Neural crest cell (in vitro differentiated cells): ENCODE measurements at places on chromosomes 4 and X. TPM values are rescaled to one million over a fixed set of nuclear protein-coding genes. Genes with fewer than 3 reads are reported as not detected.

- DNase-seq, result no peak
Measured at GRCh38 chr4:30553706-30554105, 166.5 kb upstream of the PCDH7 start.

DNA sequence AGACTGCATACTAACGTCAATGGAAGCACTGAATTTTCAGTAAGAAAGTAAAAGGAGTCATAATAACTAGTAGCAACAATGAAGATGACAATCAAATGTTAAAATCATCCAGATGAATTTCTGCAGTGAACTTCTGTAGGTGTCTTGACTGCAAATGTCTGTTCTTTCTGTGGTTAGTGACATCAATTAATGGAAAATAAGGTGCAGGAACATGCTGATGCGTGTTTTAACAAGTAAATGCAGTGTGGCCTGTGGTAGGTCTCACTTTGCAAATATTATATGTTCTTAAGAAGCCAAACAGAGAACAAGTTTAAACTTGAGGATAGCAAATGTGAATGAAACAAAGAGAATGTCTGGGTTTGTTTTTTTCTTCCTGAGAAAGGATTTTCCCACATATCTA lies 2.6 kb upstream of the DTHD1 start:
- no peak for DNase-seq

GRCh38 chr4:1031346-1031745 lies 19.9 kb downstream of the FGFRL1 start:
- no peak for DNase-seq

- no peak for DNase-seq
Measured at GRCh38 chr4:125781651-125782050, 466.9 kb downstream of the FAT4 start.

DNA sequence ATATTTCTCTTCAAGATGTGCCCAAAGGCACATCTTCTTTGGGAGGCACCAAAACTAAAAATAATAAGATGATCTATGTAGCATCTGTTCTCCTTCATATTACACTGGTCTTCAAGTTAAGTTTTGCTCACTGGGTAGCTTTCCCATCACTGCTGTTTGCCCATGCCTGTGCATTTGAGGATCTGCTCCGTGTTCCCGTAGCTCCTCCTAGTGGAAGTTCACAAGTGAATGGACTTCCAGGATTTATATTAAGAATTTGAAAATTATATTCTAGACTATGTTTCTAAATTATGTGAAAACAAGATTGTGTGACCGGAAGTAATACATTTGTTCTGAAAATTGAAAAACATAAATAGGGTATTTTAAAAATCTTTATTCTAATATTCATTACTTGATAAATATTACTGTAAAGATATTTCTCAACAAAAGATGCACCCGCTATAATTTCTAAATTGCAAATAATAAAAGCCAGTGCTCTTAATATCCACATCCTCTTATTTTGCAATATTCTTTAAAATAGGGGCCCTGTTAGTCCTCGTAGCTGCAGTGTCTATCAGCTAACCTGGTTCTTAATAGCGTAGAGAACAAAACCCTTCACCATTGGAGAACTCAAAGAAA lies 147.7 kb downstream of the RBM46 start:
- DNase-seq, result no peak

- no peak for DNase-seq
Measured at GRCh38 chr4:82108506-82108905, 265.3 kb downstream of the HNRNPD start.

- no peak for DNase-seq
Measured at GRCh38 chr4:143625632-143626031, 74.8 kb downstream of the FREM3 start.

- DNase-seq, result no peak
Measured at GRCh38 chr4:52105276-52105675, 54.2 kb downstream of the SPATA18 start.

- no peak for DNase-seq
Measured at GRCh38 chr4:104907074-104907649, 239.5 kb upstream of the TET2 start.

GRCh38 chr4:178293601-178294000 lies 851.4 kb upstream of the AGA start:
- DNase-seq, result no peak

GRCh38 chr4:184143770-184144564 lies 73.7 kb downstream of the ENPP6 start:
- DNase-seq, result no peak

- no peak for DNase-seq
Measured at GRCh38 chr4:6658597-6659075, 18.2 kb downstream of the MRFAP1 start.

DNA sequence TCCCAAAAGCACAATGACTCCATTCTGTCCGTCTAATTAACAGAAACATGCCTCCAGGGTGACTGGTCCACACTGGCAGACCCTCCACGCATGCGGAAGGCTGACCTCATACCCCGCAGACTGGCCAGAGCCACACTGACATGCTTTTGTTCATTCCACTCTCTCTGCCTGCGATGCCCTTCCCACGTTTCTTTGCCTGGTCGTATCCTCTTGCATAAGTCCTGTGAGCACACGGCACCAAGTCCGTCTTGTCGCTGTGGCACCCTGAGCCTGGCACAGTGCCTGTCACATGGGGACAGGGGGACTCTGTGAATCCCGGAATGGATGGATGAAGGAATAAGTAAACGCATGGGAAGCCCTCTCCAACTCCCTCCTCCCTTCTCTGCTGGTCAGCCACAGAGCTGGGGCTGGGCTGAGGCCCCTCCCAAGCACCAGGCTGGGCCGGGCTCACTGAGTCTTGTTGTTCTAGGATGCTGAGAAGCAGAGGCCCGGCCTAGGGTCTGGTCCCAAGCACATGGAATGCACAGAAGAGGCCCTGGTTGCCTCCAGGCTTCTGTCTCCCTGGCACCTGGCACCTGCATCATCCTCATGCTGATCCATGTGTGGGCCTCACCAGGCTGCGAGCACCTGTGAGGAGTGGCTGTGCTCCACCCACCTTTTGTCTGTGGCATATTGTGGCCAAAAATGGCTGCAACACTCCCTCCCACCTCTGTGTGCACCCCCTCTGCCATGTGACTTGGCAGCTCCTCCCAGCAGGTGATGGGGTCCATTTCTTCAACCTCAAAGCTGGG lies 38.9 kb upstream of the C4orf50 start:
- peak; percentile 14 for DNase-seq

DNA sequence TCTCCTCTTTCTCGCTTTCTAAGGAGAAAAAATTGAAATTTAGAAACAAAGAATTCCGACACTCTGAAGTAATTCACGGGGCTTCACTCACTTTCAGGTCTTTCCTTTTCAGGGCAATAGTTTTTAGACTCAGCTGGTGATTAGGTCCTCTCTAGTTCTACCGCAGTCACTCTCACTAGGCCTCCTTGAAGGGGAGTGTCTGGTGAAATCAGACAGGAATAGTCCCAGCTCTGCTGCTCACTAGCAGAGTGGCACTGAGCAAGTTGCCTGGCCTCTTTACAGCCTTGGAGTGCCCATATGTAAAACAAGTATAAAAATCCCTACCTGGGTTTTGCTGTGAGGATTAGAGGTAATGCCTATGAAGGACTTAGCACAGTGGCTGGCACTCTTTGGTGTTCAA lies 64.1 kb downstream of the NEUROG2 start:
- no peak for DNase-seq

DNA sequence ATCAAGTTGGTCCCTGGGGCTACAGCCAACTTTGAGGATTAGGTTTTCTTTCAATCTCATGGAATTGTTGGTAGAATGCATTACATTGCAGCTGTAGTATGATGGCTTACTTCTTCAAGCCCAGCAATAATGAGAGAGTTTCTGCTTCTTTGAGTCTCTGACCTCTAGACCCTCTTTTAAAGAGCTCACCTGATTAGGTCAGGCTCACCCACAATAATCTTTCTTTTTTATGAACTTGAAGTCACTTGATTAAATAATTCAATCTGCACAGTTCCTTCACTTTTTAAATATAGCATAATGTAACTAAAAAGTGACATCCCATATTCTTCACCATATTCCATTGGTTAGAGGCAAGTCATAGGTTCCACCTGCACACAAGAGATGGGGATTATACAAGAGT lies 547.5 kb upstream of the CT83 start:
- DNase-seq, result no peak

DNA sequence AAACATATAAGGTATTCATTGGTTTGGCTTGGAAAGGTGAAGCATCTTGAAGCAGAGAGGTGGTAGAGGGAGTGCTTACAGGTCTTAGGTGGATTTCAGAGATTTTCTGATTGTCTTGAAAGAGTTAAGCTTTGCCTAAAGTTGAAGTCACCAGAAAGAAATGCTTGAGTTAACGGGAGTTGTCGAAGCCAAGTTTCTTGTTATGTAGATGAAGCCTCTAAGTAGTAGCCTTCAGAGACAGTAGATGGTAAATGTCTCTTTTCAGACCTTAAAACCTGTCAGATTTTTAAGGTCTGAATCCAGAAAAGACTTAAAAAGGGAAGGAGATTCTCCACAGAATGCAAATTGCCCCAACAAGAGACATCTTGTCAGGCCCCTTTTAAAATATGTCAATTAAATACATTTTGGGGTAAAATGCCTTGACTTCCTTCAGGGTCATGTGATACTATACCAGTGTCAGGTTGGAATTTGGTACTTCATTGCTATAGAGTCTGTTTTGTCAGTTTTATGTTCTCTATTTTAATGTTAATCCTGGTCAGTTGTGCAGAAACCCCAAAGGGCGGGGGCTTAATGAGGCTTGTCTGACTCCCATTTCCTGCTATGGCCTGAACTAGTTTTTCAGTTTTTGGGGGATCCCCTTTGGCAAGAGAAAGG lies 81.0 kb downstream of the PCDH18 start:
- no peak for DNase-seq

DNA sequence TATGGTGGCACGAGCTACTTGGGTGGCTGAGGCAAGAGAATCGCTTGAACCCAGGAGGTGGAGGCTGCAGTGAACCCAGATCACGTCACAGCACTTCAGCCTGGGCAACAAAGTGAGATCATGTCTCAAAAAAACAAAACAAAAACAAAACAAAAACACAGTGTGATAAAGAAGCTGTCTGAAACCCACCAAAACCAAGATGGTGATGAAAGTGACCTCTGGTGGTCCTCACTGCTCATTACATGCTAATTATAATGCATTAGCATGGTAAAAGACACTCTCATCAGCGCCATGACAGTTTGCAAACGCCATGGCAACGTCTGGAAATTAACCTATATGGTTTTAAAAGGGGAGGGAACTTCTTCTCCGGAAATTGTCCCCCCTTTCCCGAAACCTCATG lies 29.4 kb upstream of the OPHN1 start:
- DNase-seq, result peak; percentile 7

Gene SFRP2
- total RNA-seq, result 197 and 203 TPM in 2 replicates

Gene TCEAL1
- 12.2 and 13.0 TPM in 2 replicates for total RNA-seq

Gene PAGE5
- total RNA-seq, result not detected in 2 replicates

Gene IRF2
- total RNA-seq, result 12.6 and 15.8 TPM in 2 replicates

Gene CDS1
- total RNA-seq, result 1.1 and 1.3 TPM in 2 replicates

Gene KLKB1
- 0.36 and 0.49 TPM in 2 replicates for total RNA-seq

Gene TENM3
- total RNA-seq, result 43.9 and 46.9 TPM in 2 replicates

Gene PHOX2B
- 28.4 and 28.5 TPM in 2 replicates for total RNA-seq
